ENCODE measurements at places on chromosomes 4 and X.

DNA sequence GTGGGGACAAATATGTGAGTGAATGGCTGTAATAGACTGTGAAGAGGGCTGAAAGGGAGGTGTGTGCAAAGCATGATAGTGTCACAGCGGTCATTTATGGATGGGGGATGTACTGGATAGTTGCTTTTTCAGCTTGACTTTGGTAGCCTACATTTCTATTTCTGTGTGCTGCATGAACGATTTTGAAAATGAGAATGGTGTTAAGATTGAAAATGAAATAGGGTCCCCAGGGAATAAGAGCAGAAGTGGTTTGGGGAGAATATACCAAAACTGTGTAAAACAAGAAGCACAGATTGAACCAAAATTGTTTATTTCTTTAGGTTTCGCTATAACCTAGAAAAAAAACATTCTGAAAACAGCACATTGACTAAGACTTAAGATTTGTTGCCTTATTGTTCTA is 58.8 kb upstream of the CLNK start:
- DNase-seq, result no peak

DNA sequence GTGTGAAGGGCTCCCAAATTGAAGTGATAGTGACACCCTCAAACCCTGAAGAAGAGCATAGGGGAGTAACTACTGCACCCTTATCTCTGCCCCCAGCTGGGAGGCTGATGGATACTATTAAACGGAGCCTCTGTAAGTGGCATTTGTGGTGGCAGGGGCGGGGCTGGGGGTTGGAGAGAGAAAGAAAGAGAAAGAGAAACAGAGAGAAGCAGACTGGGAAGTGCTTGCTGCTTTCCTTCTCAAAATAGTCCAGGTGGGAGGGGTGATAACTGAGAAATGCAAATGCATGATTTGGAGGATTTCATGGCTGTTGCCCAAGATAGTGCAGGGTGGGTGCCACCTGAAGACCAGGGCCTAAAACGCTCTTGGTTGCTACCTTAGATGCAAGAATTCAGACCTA is 253.5 kb upstream of the GATB start:
- no peak for DNase-seq

DNA sequence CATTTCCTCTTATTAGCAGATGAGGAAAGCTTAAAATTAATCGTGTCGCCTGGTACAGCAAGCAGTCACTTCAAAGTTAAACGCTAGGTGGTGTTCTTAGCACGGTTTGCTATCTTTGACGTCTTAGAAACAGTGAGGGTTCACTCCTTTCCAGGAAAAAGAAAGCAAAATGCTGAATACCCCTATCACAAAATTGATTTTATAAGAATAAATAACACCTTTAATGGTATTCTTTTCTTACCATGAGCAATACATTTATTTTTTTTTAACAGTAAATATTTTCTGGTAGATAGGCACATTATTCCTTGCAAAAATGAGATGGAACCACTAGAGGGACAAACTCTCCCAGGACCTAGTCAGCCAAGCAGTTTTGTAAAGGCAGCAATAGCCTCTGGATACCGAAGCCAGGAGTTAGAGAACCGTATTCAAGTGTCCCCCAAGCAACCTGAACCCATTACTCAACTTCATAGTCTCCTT is 153.9 kb downstream of the KDR start:
- DNase-seq, result no peak

DNA sequence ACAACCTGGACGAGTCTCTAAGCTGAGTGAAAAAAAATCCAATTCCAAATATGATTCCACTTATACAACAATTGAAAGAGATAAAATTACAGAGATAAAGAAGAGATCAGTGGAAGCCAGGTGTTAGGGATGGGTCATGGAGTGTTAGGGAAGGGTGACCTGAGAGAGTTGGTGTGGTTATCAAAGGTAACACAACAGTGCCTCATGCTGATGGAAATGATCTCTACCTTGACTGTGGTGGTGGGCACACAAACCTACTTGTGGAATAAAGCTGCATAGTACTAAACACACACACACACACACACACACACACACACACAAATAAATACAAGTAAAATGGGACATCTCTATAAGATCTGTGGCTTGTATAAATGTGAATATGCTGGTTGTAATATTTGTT is 26.0 kb downstream of the BEND2 start:
- DNase-seq, result no peak

- no peak for DNase-seq
These were observed 17.8 kb upstream of the EDNRA start for GRCh38 chr4:147463065-147463464.

GRCh38 chr4:8010618-8011017 is 71.0 kb upstream of the AFAP1 start:
- DNase-seq, result peak; percentile 54

- no peak for DNase-seq
These were observed 98.0 kb downstream of the SLC2A9 start for GRCh38 chr4:9923195-9923812.

GRCh38 chr4:42460043-42460442 is 62.8 kb downstream of the SHISA3 start:
- DNase-seq, result no peak

- no peak for DNase-seq
These were observed 80.3 kb downstream of the AFAP1 start for GRCh38 chr4:7859326-7859725.

DNA sequence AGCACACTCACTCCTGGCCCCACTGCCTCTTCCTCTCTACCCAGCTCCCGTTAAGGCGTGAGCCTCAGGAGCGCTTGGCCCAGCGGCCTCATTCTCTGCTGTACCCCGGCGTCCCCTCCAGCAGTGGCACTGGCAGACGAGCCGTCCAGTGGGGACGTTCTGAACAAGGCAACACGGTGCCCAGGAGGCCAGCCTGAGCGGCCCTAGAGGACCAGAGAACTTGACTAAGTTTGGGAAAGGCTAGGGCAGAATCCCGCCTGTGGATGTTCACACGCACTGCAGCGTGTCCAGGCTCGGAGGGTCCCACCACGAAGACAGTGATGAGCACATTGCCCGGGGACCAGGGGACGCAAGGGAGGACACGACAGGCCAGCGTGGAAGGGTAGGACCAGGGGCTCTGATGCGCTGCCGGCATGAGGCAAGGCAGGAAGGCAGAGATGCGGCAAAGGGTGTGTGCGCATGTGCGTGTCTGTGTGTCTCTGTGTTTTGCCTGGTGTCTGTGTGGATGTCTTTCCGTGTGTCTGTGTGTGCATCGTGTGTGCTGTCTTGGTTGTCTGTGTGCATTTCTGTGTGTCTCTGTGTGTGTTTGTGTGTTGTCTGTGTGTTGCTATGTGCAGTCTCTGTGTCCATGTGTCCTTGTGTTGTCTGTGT is 89.4 kb downstream of the ABLIM2 start:
- DNase-seq, result no peak

GRCh38 chrX:19293606-19294325 is 50.0 kb upstream of the PDHA1 start:
- DNase-seq, result no peak
